ENCODE measurements at places on chromosomes 2 and 18. TPM values are rescaled to one million over a fixed set of nuclear protein-coding genes. Genes with fewer than 3 reads are reported as not detected.

SEC11C gene
- total RNA-seq = 15.0 TPM

TUBA3E gene
- not detected for total RNA-seq

LRRFIP1 gene
- 92.2 TPM for total RNA-seq

PID1 gene
- 21.1 TPM for total RNA-seq

HMSD gene
- total RNA-seq = 0.15 TPM

CYTIP gene
- total RNA-seq = not detected

AQP12B gene
- total RNA-seq = not detected

SOX11 gene
- under 0.01 TPM for total RNA-seq

FNDC4 gene
- 34.7 TPM for total RNA-seq

Data from smooth muscle cell of trachea (primary cell).